ENCODE measurements at places on chromosomes 5 and 9.

DNA sequence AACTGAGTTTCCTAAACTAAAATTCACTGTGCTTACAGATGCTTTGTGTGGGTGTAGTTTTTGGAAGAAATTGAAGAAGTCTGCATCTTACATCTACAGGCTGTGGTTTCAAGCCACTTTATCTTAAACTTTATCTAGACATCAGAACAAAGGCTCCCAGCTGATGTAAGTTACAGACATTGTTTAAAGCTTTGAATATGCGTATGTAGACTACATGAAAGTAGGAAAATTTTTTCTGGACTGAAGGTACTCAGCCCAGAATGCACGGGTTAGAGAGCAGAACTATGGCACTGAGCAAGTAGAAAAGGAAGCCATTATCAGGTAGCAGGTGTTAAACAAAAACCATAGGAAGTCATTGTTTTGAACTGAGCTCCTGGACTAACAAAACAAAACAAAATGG is 185.4 kb downstream of the TTC39B start:
- no peak for DNase-seq

DNA sequence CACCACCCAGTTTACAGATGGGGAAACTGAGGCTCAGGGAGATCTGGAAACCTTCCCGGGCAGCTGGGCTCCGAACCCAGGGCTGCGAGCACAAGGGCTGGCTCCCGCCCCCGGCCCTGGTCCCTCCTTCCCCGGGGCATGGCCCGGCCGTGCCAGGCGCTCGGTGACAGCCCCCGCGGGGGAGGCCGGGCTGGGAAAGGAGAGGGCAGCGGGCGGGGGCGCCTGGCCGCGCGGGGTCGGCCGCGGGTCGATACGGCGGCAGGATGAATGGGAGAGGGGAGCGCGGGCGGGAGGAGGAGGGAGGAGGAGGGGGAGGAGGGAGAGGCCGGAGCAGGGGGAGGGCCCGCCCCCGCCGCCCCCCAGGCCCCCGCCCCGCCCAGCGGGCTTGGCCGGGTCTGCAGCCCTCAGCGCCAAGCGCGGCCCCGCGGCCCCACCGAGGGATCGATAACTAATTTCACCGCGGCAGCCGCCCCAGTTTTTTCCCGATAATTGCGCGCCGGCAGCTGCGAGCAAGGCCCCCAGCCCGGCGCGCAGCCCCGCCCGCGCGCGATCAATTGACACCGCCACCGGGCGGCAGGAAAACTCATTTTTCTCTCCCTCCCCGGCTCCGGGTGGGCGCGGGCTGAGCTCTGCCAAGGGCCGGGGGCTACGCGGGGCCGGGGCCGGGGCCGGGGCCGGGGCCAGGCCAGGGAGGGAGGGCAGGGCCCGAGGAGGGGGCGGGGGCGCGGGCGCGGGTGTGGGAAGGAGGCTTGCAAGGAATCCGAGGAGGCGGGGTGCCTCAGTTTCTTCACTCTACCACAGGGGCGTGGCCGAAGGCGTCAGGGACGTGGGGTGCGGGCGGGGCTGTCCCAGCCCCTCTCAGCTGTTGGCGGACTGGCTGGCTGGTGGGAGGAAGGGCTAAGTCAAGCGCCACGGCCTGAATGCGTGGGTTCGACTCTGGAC is 52.1 kb downstream of the C9orf50 start:
- no peak for DNase-seq

GRCh38 chr5:163094492-163095180 is 342.8 kb upstream of the CCNG1 start:
- no peak for DNase-seq

GRCh38 chr9:127720865-127721227 is 5.0 kb downstream of the TTC16 start:
- DNase-seq = no peak

GRCh38 chr9:83355729-83356151 is 182.5 kb downstream of the FRMD3 start:
- DNase-seq = no peak

GRCh38 chr9:75414371-75415160 is 326.3 kb downstream of the OSTF1 start:
- no peak for DNase-seq

DNA sequence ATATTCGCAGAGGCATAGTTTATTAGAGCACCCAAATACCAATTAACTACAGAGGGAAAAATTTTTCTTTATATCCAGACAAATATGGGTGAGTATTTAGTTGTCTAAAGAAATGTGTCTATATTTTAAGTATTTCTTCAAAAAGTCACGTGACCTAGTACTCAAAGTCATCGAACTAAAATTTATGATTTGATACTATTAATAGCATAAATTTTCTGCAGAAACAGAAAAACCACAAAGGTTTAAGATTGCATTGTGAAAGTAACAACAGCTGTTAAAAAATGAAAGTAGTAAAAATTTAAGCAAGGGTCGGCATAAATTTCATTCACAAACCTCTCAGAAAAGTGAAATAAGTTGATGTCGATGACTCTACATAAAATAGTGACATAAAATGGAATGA is 323.9 kb upstream of the RORB start:
- DNase-seq = no peak

GRCh38 chr5:179827680-179828079 is 7.0 kb downstream of the SQSTM1 start:
- no peak for DNase-seq

DNA sequence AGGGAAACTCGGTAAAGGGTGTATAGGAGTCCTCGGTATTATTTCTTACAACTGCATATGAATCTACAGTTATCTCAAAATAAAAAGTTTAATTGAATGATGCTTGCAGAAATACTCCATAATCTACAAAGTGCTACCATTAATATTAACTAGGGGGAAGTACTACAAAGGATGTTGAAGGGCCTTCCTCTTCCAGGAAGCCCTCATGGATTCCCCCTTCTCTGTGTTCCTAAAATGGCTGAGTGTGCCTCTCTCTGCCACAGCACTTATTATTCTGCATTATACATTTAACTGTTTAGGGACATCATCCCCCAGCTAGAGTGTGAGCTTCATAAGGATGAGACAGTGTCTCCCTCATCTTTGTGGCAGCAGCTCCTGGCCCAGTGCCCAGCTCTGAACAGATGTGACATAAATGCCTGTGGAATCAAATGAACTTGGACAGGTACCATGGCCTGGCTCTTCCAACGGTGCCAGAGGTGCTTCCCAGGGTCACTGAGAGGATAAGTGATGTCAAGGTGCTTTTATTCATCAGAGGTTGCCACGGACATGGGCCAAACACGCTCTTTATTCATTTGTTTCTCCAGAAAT is 99.5 kb downstream of the PAX5 start:
- no peak for DNase-seq

- DNase-seq = no peak
Measured at GRCh38 chr5:96133341-96134079, 171.9 kb upstream of the ELL2 start.

DNA sequence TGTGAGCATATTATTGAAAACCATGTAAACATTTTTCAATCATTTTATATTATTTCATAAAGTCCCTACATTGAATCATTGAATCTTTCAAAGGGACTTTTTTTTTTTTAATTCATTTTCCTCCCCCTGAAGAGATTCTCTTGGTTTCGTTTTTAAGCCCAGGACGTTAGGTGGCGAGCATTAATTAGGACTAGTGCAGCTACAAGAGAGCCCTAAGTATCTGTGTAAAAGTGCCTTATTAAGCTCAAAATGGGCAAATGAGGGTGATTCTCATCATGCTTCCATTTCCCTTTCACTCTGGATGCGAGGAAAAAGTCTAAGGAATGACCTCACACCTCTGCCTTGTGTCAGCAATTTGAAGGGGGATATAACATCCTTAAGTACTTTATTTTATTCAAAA is 517.9 kb upstream of the ITGA1 start:
- no peak for DNase-seq

- no peak for DNase-seq
Measured at GRCh38 chr9:109132567-109133021, 12.8 kb upstream of the TMEM245 start.

DNA sequence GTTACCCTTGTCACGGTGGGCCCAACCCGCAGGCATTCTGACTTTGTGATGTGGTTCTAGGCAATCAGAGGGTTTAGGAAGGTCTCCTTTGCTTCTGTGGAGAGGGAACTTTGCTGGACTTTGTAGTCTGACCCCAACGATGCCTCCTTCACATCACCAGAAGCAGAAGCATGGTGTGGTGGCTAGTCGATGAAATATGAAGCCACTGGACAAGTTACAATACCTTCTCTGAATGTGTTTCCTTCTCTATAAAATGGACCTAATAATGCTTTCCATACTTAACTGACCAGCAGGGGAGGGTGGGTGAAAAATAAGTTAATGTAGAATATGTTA is 607 bp downstream of the SPEF2 start:
- no peak for DNase-seq

- no peak for DNase-seq
Measured at GRCh38 chr5:132464156-132464939, 26.2 kb downstream of the IRF1 start.

DNA sequence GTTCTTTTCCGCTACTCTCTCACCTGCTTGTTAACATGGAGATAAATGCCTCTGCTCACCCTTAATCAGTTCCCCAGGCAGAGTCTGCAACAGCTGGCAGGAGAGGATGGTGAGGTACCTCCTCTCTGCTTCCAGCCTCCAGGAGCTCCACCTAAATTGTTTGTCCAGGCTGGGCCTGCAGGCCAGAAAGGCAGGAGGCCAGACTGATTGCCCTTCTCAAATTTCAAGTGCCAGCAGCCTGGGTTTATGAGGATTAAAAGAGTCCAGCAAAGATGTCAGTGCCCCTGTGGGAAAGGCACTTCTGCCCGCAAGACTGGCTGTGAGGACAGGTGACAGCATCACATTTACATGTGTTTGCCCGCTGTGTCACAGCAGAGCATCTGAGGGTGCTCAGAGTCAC is 19.8 kb downstream of the CORO2A start:
- no peak for DNase-seq

GRCh38 chr5:73266925-73267765 is 94.2 kb downstream of the TMEM174 start:
- DNase-seq = no peak

- no peak for DNase-seq
Measured at GRCh38 chr5:117973785-117974184, 1014.6 kb downstream of the DTWD2 start.

DNA sequence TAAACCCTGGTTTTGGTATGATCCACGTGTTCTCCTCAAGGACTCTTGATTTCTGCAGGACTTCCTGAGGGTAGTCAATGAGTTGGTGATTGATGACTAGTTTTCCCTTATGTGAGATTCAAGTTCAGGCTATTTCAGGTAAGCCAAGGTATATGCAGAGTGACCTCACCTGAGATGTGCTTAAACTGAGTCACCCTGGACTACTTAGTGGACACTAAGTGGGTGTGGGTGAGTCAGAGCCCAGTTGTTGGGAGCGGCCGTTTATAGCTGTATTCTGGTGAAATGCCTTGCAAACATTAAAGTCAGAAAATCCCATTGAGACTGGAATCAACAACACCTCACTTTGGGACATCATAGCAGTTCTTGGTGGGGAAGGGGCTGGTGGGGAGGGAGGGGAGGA is 62.9 kb downstream of the SLC28A3 start:
- DNase-seq = no peak

- DNase-seq = no peak
Measured at GRCh38 chr5:79200573-79201183, 35.3 kb upstream of the JMY start.

- DNase-seq = no peak
Measured at GRCh38 chr5:82046276-82046647, 74.4 kb downstream of the ATG10 start.

GRCh38 chr9:81566074-81566698 is 123.2 kb downstream of the TLE1 start:
- no peak for DNase-seq

DNA sequence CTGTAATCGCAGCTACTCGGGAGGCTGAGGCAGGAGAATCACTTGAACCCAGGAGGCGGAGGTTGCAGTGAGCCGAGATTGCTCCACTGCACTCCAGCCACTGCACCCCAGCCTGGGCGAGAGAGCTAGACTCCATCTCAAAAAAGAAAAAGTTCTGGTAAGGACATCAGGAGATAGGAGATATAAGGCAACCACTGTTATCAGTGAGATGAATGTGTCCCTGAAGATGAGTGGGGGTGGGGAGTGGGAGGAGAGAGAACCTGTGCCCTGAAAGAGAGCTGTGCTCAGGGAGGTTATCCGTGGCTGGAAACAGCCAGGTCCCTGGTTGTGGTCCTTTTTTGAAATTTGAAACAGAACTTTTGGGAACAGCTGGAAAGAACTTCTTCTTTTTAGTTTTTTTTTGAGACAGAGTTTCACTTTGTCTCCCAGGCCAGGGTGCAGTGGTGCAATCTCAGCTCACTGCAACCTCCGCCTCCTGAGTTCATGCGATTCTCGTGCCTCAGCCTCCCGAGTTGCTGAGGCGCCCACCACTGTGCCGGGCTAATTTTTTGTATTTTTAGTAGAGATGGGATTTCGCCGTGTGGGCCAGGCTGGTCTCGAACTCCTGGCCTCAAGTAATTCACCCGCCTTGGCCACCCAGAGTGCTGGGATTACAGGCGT is 2.6 kb downstream of the PTPA start:
- DNase-seq = no peak

DNA sequence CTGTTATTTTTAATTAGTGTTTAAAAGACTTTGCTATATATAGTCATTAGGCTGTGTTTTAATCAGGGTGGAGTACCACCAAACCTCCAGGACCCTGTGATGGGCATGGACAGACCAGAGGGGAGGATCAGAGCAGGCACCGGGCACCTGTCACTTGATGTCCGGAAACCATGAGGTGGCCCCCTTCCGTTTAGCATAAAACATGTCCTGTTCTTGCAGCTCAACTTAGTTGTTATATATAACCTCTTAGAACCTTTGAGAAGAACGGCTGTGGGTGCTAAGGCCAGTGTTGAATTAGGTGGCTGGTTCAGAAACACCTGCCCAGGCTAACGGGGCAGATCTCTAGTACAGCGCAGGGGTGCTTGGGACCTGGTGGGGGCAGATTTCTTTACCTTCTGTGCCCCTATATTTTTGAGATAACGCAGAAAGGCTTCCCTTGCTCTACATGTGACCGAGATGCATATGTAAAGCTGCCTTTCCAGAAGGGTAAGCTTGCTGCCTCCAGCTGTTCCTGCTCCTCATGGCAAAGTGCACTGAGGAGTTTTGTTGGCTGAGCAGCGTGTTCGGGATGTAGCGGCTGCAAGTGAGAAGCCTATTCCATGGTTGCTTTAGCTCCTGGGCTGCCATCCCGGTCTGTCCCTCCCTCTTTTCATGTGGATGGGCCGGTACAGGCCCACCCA is 255.5 kb downstream of the FANCC start:
- DNase-seq = no peak

GRCh38 chr5:88889189-88890069 is 6.4 kb upstream of the MEF2C start:
- DNase-seq = no peak

DNA sequence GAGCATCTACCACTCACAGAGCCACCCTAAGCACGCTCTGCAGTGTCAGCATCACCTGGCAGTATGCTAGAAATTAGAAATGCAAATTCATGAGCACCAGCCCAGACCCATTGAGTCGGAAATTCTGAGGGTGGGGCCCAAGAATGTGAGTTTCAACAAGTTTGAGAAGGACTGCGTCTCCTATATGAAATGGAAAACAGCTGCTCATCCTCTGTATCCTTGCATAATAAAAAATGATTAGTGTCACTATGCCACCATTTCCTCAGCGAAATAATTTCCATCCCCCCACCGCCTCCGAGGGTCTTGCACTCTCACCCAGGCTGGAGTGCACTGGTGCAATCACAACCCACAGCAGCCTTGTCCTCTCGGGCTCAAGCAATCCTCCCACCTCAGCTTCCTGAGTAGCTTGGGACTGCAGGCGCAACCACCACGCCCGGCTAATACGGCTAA is 1.3 kb upstream of the IQGAP2 start:
- DNase-seq = no peak

GRCh38 chr5:73781107-73781768 is 155.2 kb downstream of the ARHGEF28 start:
- no peak for DNase-seq
